Upper lobe of left lung (tissue), 6 donors: ENCODE measurements at places on chromosomes 6 and 20. TPM values are rescaled to one million over a fixed set of nuclear protein-coding genes. Genes with fewer than 3 reads are reported as not detected.
A peak's percentile ranks its signal among the peaks of the same experiment; 100 is the strongest.

GRCh38 chr6:33812669-33813068 lies 8.9 kb upstream of the MLN start:
- no peaks in the 10 kb centered on the region for H3K27me3 ChIP-seq
- H3K4me1 ChIP-seq, result no peaks in the 10 kb centered on the region
- DNase-seq, result peak; percentile 31

The VWA7 gene
- total RNA-seq, result 4.0 TPM

The HLA-DRB5 gene
- total RNA-seq, result 224 TPM

The EPPIN gene
- total RNA-seq, result not detected

The C20orf202 gene
- 0.55 TPM for total RNA-seq

The GDAP1L1 gene
- not detected for total RNA-seq
